CD4-positive, alpha-beta memory T cell (primary cell): ENCODE measurements at places on chromosomes 7 and 10. TPM values are rescaled to one million over a fixed set of nuclear protein-coding genes. Genes with fewer than 3 reads are reported as not detected.

The PRSS37 gene
- total RNA-seq, result not detected

GRCh38 chr7:157825325-157825724, 488.5 kb downstream of the DNAJB6 start:
- no peak for DNase-seq
- H3K27me3 ChIP-seq, result no peaks in the 10 kb centered on the region
- H3K36me3 ChIP-seq, result no peaks in the 10 kb centered on the region
- peaks cover 33% of the 10 kb centered on the region for H3K4me1 ChIP-seq

DNA sequence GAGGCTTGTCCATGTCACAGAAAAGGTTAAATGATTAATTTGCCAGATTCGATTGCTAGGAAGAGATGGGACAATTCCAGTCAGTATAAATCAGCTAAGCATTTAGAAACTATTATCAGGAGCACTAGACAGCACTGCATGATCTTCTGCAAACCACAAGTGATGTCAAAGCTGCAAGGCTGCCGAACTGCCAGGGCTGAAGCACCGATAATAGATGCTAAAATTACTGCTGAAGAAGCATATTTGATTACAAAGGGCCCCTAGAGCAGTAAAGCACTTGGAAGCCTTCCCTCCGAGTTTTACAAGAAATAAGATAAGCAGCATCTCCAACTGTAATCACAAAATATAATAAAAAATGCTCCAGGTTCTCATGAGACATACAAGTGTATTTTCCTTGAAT, 40.6 kb downstream of the RNLS start:
- no peak for DNase-seq
- no peak overlapping the region for H3K27ac ChIP-seq
- no peaks in the 10 kb centered on the region for H3K4me1 ChIP-seq
- no peaks in the 10 kb centered on the region for H3K27me3 ChIP-seq
- H3K36me3 ChIP-seq, result no peaks in the 10 kb centered on the region

DNA sequence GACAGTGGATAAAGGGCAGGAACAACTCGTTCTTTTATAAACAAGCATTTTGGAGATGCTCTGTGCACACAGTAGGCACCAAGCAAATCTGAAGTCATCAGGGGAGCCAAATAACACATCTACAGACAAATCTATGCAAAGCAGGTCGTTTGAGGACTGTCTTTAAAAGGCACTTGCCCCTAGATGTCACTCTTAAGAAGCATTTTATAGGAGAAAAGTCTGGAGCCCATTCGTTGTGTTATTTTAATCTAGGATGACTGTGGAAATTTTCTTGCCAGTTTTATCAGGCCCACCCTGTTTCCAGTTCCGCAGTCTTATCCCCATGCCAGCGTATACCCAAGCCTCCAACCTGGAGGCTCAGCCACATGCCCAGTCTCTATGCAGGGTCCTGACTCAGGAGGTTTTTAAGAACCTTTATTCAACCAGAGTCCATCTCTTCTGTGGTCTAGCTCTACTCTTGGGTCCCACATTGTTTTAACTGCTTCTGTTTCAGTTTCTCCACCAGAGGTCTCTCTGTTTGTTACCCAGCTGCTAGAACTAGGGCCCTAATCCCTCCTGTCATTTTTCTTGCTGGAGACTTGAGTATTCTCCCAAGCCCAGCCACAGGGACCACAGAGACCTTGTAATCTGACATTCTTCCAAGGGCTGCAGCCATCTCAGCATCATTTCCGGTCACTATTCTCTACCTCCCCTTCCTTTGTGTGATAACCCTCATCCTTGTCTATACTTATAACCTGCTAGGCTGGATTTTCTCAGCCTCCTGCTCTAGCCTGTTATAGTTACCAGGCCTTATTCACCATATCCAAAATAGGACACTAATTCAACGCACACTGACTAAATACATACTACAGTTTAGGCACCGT, 26.7 kb downstream of the PIK3CG start:
- peaks cover 57% of the 10 kb centered on the region for H3K36me3 ChIP-seq
- H3K4me3 ChIP-seq, result no peak overlapping the region
- DNase-seq, result no peak
- no peaks in the 10 kb centered on the region for H3K27me3 ChIP-seq
- no peaks in the 10 kb centered on the region for H3K4me1 ChIP-seq

- H3K36me3 ChIP-seq, result no peaks in the 10 kb centered on the region
- H3K4me1 ChIP-seq, result peaks cover 23% of the 10 kb centered on the region
- no peak for DNase-seq
Observed at GRCh38 chr10:98394851-98395440, 20.0 kb downstream of the PYROXD2 start.

GRCh38 chr10:80284522-80284921, 4.9 kb downstream of the MAT1A start:
- H3K27me3 ChIP-seq, result no peaks in the 10 kb centered on the region
- H3K4me3 ChIP-seq, result no peak overlapping the region
- H3K4me1 ChIP-seq, result no peaks in the 10 kb centered on the region
- H3K36me3 ChIP-seq, result no peaks in the 10 kb centered on the region
- H3K27ac ChIP-seq, result no peak overlapping the region
